SIG-M5 (cell line): ENCODE measurements at places on chromosomes 2 and 18.
A peak's percentile ranks its signal among the peaks of the same experiment; 100 is the strongest.

- DNase-seq, result no peak
These were observed 49.0 kb upstream of the DSG1 start for GRCh38 chr18:31268985-31269406.

DNA sequence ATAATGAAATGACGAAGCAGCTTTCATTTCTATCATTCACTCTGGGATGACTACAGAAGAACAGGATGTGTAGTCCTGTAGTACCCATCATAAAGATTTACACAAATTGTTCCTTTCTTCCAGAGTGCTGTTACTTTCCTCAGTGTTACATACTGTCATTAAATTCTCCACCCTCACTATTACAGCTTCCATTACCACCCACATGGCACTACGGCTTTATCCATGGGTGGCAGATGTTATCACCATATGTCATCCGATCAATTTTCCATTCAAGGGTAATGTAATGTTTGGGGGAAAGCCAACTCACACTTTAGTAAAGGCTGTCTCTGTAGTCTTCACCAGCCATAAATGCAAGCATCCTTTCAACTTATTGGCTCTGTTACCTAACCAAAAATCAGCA lies 7.1 kb upstream of the CSRNP3 start:
- no peak for DNase-seq

DNA sequence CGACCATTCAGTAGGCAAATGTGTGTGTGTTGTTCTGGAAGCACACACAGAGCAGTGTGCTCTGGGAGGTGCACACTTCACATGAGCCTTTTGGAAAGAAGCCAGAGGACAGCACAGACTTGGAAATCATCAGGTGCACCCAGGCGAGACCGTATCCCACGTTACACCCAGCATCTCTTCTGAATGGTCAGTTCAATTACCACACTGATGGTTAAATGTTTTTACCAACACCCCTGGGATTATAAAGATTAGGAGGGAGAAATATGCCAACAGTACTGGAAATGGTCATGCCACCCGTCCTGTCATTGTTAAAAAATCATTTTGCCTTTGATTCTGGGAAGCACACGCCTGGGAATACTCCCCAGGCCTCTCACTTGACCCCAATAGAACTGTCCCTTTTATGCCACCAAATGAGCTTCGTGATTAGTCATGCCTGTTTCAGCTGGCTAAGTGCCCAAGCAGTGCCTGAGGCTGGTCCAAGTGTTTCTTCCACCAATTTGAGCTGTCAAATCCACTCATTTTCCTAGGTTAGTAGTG lies 183.7 kb downstream of the NRP2 start:
- no peak for DNase-seq

GRCh38 chr2:176285321-176285720 lies 16.1 kb downstream of the MTX2 start:
- DNase-seq, result no peak

DNA sequence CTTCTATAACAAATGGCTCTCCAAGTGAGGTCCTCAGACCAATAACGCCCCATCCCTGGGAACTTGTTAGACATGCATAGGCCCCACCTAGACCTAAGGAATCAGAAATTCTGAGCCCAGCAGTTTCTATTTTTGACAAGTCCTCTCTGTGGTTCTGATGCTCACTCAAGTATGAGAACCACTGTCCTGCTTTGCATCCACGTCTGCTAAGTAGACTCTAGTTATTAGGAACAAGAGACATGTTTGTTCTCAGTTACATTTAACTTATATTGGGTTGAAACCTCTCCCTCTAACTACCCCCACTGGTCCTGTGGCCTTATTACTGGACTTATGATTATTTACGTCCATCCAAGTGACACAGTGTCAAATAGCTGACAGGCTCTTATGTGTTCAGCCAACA lies 70.3 kb downstream of the TMEM17 start:
- no peak for DNase-seq

DNA sequence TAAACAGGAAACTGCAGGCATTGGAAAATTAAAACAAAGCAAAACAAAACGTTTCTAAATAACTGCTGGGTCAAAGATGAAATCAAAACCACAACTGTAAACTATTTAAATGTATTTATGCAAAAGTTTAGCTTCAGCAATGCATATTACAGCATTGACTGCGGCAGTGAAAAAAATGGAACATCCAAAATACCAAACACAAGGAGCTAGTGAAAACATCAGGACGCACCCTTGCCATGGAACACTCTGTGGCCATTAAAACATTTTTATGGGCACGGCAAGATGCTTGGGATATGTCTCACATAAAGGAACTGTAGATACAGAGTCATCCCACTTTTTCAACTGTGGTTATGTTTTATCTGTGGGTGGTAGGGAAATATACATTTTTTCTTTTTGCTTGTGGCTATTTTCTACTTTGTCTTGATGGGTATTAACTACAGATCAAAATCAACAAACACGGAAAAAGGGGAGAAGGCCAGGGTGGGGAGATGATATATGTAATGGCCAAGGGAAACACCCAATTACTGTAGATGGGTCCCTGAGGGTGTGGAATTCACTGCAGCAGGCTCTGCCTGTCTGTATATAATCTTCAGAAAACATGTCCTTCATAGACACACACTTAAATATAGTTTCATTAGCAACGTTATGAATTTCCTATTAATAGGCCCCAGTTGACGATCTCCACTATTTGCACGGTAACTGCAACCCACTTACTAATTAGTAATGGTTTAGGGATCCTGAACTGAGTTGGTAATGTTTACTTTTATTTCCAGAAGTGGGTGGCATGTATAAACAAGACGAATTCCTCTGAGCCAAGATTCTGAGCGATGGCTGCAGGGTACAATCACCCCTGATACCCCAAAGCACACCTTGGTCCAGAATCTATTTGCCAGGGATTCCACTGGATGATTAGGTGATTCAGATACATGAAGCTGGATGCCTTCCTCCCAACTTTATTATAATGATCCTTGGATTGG lies 110.5 kb downstream of the ACKR3 start:
- no peak for DNase-seq

- DNase-seq, result no peak
These were observed 910.8 kb upstream of the CDH2 start for GRCh38 chr18:29087616-29088246.

- DNase-seq, result no peak
These were observed 235.0 kb downstream of the LOXHD1 start for GRCh38 chr18:46421973-46422551.

DNA sequence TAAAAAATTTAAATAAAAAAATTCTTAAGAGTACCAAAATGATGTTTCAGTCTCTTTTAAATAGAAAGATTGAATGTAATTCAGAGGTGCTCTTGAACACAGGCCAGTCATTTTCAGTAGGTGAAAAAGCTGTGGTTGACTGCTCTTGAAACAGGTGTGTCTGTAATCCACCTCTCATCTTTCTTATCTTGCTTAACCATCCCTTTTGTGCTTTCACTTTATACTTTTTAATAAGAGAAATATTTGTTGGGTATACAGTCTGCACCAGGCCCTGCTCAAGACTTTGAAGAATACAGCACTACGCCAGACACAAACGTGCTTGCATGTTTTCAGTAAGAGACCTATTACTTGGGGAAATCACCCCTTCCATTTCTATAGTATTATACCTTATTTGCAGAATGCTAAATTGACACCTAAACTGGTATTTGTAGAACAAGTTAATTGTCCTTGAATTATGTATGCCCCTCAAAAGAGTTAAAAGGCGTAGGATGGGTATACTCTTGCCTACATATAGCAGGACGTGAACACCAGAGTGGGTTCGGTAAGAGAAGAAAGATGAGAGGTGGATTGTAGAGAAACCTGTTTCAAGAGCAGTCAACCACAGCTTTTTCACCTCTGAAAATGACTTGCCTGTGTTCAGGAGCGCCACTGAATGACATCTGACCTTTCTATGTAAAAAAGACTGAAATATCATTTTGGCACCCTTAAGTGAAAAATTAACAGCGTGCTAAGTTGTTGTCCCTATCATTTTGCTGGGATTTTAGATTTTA lies 4.0 kb upstream of the RTN4 start:
- DNase-seq, result no peak

- no peak for DNase-seq
These were observed 133.3 kb downstream of the ALPK2 start for GRCh38 chr18:58495634-58496033.

DNA sequence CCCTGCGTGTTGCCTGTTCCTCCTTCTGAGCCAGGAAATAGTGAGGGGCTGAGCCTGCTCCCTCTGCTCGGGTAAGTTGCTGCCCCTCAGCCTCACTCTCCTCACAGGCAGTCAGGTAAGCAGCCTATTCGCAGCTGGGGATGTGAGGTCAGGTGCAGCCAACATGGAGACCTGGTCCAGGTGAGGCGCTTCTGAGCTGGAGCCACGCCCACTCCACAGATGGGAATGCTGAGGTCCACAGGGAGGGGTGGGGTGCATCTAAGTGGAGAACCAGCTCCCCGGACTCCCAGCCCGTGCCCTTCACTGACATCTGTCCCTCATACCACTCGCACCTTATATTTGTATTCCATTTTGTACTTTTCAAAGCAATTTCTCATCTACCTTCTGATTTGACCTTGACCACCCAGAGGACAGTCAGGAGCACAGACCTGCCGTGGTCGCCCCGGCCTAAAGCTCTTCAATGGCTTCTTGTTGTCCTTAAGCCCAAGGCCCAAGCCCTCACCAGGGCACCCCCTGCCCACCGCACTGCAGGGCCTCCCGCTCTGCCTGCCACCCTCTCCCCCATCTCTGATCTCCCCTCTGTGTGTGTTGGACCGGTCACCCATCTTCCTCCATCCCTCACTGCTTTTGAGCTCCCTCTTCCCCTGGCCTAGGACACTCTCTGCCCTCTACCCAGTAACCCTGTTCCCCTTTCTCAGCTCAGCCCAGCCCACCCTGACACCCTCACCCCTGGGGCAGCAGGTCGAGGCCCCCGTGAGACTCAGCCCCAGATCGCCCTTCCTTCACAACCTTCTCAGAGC lies 49.2 kb upstream of the TAF1B start:
- DNase-seq, result no peak

DNA sequence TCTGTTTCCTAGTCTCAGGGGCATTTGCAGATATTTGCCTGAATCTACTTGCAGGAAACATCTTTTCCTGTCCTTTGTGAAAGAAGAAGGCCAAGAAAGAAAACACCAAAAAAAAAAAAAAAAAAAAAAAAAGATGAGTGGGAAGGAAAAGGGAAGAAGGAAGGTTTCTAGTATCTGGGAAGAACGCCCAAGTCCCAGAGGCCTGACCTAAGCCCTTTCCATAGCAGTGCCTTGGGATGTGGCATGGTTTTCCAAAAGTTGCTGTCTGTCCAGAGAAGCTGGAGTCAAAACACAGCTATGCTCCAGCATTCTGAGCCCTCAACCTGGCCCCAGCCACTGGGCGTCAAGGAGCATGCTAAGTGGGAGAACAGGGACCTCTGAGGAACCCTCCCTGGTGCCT lies 123.5 kb downstream of the INHBB start:
- no peak for DNase-seq

DNA sequence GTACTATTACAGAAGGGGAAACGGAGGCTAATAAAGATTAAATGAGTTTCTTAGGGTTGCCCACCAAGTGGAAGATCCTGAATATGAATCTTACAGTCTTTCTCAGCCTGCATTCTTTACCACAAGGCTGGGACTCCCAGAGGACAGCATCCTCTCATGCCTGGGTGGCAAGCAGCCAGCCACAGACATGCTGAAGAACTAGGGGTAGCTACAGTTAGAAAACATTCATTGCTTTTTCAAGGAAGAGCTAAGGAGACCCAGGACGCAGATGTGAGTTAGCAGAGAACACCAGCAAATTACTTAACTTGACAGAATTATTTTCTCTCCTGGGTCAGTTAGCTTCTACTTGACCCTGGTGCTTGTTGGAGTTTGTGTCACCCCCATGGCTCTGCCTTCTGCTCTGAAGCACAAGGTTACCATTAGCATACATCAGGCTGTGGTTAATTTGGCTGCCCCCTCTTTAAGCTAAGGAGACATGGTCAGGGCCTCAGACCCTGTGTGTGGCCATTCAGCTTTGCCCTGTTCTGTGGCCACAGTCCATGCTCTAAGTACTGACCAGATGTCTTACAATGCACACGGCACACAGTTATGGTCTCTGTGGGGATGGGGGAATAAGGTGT lies 132.3 kb upstream of the TNP1 start:
- DNase-seq, result no peak

- peak; percentile 36 for DNase-seq
These were observed at the start of gene NRBP1 for GRCh38 chr2:27428213-27428977. Gene NRBP1 (plus strand): TSS chr2:27428631. CDS start chr2:27433274, 4,643 bp downstream.

- DNase-seq, result no peak
These were observed 1.1 kb downstream of the GLI2 start for GRCh38 chr2:120736624-120737339.

- DNase-seq, result no peak
These were observed 184.8 kb upstream of the SOX11 start for GRCh38 chr2:5507367-5507766.

DNA sequence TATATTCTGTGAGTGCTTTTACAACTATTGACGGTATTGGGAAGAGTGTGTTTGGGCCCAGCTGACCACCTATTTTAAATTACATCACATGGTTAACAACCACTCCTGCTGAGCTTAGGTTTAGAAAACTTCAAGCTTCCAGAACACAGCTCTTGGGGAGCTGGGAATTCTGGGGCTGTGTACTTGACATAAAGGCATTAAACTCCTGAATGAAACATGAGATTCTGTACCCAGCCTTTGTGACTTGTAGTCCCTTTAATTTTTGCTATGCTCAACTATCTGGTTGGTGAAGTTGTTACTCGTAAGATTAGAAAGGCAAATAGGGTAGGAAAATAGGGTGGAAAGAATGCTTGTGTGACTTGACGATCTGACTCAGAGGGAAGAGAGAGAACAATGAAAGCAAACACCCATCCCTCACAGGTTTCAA lies 66.9 kb downstream of the LTBP1 start:
- DNase-seq, result no peak

DNA sequence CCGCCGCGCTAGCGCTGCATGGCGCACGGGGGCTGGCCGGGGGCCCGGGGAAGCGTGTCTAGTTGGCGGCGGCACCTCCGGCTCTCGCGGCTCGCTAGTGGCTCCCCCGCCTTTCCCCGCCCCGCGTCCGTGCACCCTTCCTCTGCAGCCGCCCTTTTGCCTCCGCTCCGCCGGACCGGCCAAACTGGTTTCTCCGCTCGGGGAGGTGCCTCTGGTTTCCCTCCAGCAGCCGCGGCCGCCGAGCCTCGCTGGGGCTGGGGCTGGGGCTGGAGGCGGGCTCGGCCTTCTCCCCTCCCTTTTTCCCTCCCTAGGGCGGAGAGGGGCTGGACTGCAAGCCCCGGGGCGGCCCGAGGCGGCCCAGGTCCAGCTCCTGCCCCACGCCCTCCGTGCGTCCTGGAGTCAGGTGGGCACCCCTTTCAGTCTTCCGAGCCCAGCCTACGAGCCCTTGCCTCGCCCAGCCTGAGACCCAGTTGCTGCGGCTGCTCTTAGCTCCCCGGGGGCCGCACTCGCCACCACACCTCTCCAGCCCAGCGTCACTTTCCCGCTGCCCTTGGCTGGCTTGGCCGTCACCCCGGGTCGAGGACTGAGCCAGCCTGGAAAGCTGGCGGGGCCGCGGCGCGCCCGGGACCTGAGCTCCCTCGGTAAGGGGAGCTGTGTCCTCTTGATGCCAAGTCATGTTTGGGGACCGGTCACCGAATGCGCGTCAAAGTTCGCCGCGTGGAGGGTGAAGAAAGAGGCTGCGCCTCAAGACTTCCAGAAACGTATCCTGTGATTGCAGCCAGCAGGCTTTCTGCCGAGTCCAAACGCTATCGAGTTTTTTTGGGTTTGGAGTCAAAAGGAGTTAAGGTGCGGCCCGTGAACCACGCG lies at the start of gene ATP8B1:
TSS of gene ATP8B1 (minus strand) at position 213 of the 867 bp plus-strand sequence. CDS start 71,508 bp downstream, outside the sequence.
- DNase-seq, result no peak
